NCI-H146 (cell line): ENCODE measurements at places on chromosomes 1 and 21.
A peak's percentile ranks its signal among the peaks of the same experiment; 100 is the strongest.

DNA sequence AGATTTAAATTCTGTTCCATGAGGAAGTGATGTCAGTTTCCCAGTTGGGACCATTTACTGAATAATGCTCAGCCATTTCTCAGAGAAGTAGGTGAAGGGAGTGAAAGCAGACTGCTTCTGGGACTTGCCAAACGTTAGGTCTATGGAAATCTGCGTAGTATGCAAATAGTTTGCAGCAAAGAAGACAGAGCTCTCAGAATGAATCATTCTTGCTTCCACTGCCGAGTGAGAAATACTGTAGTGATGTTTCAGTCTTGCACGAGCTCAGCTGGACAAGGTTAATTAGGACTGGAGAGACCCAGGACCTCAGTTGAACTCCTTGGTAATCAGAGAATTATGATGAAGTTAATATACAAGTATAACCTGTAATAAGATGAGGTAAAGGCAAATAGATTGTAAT is 317.7 kb upstream of the DAB1 start:
- no peak for DNase-seq

GRCh38 chr1:11951901-11952300 is 17.4 kb downstream of the PLOD1 start:
- DNase-seq, result no peak

GRCh38 chr1:67489643-67490042 is 59.4 kb upstream of the SERBP1 start:
- peak; percentile 56 for DNase-seq

DNA sequence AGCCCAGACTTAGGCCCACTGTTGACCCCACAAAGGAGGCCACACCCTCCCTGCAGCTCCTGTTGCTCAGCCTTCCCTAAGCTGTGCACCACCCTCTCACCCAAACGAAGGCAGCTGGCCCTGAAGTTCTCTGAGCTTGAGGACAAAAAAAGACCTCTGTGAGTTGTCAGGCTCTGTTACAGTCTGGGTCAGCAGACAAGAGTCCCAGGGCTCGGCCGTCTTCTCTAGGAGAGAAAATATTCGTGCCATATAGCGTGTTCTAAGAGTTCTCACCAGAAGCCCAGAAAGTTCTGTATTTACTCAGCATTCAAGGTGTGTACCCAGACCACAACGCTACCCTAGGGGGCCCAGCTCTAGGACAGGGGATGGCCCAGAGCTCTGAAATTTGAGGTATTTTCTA is 25.5 kb upstream of the LYST start:
- no peak for DNase-seq

GRCh38 chr21:26167593-26167992 is 3.0 kb downstream of the APP start:
- peak; percentile 27 for DNase-seq
